NCI-H345 (cell line): ENCODE measurements at places on chromosomes 7 and 10.

- no peak for DNase-seq
Measured at GRCh38 chr10:28744069-28744768, 66.9 kb downstream of the BAMBI start.

- DNase-seq = no peak
Measured at GRCh38 chr7:18740579-18740988, 245.0 kb downstream of the HDAC9 start.

- DNase-seq = peak; percentile 58
Measured at GRCh38 chr10:124626759-124627380, 117.3 kb downstream of the FAM53B start.

DNA sequence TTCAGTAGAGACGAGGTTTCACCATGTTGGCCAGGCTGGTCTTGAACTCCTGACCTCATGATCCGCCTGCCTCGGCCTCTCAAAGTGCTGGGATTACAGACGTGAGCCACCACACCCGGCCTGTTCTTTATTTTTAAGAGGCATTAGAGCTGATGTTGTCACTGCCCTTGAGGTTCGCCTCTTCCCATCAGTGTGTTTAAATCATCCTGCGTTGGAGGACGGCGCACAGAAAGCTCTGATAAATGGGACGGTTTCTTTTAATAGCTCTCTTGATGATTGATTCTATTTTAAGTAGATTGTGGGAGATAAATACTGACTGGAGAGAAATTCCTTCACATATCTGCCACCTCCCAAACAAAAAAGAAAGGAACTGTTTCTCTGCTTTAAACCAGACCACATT, 29.0 kb downstream of the UPP1 start:
- no peak for DNase-seq

DNA sequence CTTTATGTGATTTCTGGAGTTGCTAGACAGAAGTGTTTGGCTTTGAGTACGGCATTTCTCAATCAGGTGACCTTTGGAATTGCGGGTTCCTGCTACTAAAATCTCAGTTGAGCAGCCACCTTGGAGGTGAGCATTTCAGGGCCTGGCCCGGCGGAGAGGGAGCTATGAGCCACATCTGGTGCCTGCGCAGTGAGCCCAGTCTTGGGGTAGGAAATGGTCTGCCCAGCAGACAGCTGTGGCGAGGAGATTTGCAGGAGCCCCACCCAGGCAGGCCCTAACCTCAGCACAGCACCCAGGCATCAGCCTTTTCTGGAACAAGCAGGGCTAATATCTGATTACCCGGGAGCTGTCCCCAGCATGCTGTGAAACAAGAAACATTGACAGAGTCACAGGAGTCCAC, 547.9 kb upstream of the FOXK1 start:
- no peak for DNase-seq

DNA sequence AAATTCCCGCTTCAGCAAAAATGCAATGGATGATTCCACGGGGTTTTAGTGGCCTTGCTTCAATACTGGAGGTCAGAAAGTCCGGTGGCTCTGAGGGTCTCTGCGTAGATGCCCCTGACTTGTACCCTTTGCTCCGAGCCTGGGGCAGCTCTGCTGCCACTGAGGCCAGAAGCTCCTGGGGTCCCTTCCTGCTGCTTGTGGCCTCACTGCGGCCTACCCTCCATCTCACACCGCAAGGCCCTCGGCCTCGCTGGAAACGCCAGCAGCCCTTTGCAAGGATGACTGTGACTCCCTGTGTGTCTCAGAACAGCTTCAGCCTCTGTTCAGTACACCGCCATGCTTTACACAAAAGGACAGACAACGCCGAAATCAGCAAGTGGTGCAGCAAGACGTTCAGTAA, 244.8 kb downstream of the ACTR3B start:
- no peak for DNase-seq

GRCh38 chr10:52283174-52283573, 30.9 kb upstream of the DKK1 start:
- no peak for DNase-seq

DNA sequence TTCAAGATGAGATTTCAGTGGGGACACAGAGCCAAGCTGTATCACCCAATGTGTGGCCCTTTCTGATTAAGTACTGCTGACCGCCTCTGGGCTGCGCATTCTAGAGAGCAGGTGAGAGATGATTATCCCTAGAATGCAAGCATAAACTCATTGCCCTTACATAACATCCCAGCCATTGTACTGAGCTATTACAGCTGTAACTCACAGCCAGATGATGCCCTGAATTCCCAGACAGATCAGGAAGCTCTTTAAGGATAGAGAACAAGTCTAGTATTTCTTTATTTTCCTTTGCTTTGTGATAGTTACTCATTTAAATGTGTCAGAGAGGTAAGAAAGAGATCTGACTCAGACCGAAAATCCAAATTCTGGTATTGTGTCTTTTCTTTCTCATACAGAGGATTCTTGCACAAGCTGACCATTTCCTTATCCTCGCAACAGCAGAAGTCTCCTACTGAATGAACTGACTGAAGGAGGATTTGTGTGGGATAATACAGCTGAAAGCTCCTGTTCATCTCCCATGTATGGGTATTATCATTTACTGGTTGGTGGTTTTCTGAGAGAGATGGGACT, 58.4 kb downstream of the ZNF22 start:
- DNase-seq = no peak

DNA sequence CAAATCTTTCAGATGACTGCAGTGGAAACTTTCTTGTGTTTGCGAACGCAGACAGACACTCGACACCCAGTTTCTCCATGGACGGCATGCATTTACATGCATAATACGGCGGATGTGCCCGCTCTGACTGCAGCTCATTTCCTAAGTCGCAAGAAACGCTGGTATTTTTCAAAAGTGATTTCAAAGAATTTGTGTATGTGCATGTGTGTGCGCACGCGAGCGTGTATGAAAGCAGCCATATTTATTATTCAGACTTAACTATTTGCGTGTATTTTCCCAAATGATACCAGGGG, 436.5 kb upstream of the MGMT start:
- no peak for DNase-seq

DNA sequence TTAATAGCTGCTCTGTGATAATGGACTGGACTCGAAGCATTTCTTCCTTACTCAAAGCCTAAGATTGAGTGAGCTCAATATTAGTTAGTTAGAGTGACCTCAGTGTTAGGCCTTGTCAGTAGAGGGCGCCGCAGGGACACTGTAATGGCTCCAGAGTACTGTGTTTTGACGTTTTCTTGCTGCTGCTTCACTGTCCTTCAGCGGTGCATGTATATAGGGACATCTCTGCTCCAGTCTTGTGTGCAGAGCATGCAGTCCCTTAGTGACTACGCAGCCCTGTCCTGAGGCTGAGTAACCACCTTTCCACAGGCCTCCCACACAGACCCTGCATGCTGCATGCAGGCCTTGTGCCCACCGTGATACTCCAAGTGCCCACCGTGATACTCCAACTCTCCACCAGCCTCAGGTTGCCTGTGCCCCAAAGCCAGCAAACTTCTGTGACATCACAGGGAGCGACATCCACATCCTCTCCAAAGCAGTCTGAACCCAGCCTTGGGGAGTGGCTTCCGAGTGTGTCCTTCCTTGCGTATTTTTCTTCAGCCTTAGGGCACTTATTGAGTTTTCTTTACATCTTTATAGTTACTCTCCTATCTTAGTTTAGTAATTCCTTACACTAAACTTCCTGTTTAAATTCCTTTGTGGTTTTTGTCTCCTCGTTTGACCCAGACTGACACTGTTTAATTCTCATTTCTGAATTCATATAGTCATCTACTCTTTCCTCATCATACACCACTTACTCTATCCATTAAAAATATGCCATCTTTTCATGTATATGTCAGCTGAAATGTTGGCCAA, 118.2 kb downstream of the JAZF1 start:
- peak; percentile 40 for DNase-seq

DNA sequence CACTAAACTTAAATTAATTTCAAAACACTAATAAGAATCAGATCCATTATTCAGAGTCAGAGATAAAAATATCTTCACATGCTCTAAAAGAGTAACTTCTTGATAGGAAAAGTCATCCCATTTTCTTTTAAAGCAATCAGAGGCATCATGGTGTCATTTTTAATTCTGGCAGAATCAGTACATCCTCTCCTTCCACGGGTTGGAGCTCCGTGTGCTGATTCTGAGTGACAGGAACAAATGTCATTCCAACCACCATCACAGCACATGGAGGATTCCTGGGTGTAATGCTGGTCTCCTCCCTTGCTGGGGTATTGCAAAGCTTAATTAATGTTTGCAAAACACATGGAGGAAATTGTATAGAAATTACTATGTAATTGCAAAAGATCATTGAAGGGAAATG, 114.5 kb upstream of the IMMP2L start:
- no peak for DNase-seq

DNA sequence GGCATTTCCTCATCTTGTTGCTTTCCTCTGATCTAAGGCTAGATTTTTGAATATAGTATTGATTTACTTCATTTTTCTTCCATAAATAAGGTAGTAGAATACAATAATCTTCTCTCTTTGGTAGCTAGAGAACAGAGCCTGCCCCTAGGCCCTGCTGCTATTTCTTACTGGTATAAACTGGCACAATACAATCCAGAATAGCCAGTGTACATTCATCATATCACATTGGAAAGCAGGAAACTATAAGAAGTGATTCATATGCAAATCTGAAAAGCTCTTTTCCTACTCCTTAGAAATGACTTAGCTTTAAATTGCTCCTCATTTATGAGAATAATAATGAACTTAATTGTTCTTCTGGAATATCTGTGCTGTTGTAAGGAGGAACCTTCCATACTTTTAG, 100.2 kb downstream of the KCND2 start:
- no peak for DNase-seq

- no peak for DNase-seq
Measured at GRCh38 chr10:19971343-19972052, 155.3 kb downstream of the PLXDC2 start.

DNA sequence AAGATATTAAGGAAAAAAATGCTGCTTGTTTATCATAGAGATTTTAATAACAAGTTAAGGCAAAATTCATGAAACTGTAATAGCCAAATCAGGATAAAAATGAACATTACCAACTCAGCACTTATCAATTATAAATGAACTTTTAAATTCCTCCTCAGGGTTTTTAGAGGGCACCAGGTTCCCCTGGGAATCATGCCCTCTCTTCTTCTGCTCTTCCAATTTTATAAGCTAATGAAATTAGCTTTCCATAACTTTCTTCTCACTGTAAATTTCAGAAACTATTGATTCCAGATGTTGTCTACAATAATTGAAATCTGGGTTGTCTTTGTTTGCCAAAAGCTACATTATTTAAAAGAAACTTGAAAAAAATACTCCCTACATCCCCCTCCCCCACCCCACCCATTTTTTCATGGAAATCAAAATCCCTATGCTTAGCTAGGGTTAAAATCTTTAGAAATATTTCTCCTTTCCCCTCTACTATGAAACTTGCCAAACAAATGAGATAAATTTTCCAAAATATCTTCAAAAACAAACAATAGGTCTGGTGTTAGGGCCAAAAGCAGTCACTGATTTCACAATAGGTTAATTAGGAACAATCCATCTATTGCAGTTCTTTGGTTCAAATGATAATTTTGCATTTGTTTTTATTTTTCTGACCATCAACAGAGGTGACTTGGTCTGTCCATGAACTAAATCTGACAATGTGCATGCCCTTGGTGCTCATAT, 187.7 kb downstream of the DOCK4 start:
- DNase-seq = no peak

DNA sequence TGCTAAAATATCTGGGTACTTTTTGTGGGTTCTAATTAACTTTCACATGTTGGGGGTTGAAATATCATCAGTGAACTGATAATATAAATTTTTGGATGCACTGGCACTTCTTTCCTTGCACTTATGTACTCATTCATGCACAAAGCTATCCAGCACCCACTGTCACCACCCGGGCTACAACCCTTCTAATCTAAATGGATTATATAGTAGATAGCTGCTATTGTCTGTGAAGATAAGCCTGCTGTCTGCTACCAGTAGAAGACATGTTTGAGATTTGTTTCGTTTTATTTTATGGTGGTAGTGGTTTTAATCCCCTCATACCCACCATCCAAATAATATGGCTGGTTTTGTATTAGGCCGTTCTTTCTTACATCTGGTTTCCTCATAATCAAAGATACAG, 353.5 kb upstream of the LRGUK start:
- peak; percentile 21 for DNase-seq

DNA sequence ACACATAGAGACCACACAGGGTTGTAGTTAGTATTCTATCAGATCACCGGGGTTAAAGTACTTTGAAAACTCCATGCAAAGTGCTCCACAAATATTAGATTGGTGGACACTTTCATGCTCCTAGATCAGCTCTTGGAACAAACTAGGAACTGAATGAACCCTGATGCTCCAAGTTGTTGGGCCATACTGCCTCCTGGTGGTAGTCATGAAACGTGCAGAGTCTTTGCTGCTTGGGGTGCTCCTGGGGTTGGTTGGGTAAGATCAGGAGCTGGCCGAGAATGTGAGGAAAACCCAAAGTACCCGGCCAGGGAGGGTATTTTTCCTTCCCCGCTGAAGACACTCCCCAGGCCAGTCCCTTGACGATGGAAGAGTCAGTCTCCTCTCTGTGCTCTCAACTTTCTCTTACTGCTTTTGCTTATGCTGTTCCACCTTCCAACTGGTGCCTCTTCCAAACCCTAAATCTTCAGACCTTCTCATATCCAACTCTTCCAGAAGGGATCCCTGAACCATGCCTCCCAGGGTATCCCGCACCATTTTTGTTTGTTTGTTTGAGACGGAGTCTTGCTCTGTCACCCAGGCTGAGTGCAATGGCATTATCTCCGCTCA, 918 bp upstream of the RPEL1 start:
- DNase-seq = peak; percentile 26

- DNase-seq = no peak
Measured at GRCh38 chr7:105268056-105268455, 120.7 kb downstream of the SRPK2 start.

DNA sequence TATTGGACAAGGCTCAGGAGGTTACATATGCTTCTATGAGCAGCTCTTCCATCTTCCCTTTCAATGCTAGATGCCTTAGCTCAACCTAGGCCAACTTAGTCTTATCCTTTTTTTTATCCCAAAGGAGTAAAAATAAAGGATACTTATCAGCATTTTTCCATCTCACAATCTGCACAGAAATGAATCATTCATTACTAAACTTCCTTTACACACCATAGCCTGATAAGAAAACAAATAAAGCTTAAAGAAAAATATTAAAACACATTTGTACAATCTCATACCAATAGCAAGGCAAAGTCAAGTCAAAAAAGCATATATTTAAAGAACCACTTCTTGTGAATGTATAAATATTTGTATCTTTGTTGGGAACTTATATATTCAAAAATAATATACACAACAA, 407.4 kb downstream of the GRM8 start:
- no peak for DNase-seq

- DNase-seq = no peak
Measured at GRCh38 chr10:94357193-94357592, 5.5 kb downstream of the NOC3L start.

GRCh38 chr7:106371629-106372028, 86.8 kb upstream of the NAMPT start:
- DNase-seq = no peak

GRCh38 chr10:86372784-86373239, 6.2 kb upstream of the GRID1 start:
- DNase-seq = no peak

GRCh38 chr10:78458983-78459638, 425.4 kb downstream of the RPS24 start:
- peak; percentile 88 for DNase-seq

GRCh38 chr7:31096198-31096876, 44.2 kb downstream of the ADCYAP1R1 start:
- DNase-seq = no peak
